ENCODE measurements at places on chromosomes 11 and 22.
A peak's percentile ranks its signal among the peaks of the same experiment; 100 is the strongest.

GRCh38 chr22:25718135-25718840 is 23.7 kb upstream of the MYO18B start:
- DNase-seq: no peak

DNA sequence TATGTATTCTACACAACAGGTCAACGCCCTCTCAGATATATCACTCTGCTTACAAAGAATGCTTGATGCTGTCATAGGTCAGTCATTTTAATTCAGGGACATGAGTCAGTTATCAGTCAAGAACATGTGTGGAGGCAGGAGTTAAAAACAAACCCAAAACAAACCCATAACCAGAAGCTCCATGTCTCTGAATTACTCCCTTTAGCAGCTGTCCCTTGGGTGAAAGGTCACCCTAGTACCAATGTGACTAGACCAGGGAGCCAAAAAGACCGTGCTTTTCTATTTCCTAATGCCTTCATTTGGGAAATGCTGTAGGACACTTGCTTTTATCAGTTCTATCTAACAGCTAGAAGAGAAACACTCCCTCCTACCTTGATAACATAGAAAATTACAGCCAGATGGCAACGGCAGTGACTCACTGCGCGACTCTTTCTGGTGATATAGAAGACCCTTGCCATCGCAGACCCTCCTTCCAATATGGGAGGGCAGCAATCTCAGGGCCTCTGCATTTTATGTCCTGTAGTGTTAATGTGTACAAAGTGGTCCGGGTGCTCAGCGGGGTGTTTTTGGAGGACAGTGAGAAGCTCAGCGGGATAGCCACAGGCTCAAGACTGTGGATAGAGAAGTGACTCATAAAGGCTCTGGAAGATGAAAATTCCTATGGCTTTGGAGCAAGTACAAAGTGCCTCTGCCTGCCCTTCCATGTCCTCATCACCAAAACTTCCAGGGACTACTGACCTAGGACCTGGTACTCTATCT is 24.8 kb downstream of the APOL5 start:
- DNase-seq: no peak

GRCh38 chr22:26429458-26430286 is 612 bp downstream of the ASPHD2 start:
- no peak for DNase-seq

DNA sequence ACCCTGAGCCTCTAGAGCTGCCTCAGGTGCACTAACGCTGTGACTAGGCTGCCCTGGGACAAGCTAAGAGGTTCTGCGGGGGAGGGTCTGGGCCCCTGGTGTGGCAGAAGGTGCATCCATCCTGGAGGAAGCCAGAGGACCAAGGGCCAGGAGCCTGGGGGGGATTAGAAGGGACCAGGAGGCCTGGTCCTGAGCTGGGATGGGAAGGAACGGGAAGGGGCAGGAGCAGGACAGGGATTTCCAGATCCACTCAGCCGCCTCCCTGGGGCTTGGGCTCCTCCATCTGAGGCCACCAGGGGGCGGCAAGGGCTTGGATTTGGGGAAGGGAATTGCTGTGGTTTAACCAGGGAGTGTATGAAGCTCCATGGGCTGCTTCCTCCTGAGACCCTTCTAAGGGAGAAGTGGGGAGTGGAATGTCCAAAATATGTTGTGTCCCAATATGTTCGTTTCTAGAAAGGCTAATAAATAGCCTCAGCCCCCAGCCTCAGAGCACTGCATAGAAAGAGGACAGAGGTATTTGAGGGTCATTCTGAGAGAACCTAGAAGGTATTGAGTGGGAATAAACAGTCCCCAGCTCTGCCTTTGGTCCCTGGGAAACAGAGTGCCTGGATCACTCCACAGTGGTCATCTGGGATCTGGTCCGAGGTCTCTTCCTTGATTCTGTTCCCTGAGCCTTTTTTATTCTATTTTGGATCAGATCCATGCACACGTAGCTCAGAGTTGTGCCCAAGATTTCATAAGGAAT is 17.4 kb upstream of the PRAME start:
- DNase-seq: peak; percentile 55

GRCh38 chr11:110860461-110860860 is 148.2 kb upstream of the ARHGAP20 start:
- no peak for DNase-seq

GRCh38 chr22:29134448-29134847 is 61.6 kb downstream of the KREMEN1 start:
- DNase-seq: no peak

- DNase-seq: no peak
These were observed 5.4 kb upstream of the TTLL1 start for GRCh38 chr22:43094551-43094950.

DNA sequence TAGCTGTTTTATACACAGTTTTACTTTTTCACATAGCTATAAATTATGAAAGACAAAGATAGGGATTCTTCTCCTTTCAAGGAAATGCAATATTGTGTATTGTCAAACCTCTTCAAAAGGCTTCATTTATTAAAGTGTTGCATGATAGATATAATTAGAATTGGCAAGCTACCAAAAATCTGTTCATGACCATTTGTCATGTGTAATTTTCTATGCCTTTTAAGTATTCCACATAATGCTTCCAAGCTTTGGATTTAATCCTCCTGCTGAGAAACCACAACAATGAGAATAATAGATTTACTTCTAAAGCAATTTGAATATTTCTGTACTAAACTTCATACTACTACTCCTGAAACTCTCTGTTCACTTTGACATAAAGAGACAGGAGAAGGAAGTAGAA is 403.2 kb upstream of the CCDC179 start:
- DNase-seq: no peak

DNA sequence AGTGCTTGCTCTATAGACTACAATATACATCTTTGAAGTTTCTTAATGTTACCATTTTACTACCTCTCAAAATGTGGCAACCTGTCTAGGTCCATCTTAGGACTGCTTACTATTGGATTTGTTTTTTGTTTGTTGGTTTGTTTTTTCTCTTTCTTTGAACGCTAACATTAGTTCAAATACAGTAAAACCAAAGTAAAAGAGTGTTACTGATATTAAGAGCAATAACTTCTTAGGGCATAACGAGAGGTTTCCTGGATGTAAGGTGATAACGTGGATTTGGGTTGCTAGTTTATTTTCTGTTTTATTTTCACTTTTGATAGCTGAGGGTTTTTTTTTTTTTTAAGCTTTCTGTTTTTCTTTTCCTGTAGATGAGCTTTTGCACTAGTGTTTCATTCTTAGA is 43.6 kb downstream of the TMEM135 start:
- no peak for DNase-seq

DNA sequence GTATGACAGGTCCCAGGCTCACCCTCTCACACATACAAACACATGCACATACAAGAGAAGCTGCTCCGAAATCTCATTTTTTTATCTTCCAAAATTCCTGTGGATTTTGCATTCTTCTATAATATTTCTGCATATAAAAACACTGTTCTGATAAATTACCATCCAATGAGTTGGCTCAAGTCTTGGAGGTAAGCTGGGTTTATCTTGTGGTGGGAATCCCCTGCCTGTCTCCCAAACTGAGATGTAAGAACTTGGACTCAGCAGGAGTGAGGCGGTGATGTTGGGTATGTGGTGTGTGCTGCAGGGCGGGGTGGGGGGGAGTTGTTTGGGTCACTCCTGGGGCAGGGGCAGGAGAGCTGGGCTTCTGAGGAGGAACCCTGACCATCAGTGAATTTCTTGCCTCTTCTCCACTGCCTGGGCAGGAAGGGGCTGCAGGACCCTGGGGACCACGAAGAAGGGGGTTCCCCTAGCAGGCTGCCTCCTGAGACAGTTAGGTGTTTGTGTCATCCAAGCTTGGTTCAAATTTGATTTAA is 6.8 kb upstream of the P2RY6 start:
- DNase-seq: no peak

DNA sequence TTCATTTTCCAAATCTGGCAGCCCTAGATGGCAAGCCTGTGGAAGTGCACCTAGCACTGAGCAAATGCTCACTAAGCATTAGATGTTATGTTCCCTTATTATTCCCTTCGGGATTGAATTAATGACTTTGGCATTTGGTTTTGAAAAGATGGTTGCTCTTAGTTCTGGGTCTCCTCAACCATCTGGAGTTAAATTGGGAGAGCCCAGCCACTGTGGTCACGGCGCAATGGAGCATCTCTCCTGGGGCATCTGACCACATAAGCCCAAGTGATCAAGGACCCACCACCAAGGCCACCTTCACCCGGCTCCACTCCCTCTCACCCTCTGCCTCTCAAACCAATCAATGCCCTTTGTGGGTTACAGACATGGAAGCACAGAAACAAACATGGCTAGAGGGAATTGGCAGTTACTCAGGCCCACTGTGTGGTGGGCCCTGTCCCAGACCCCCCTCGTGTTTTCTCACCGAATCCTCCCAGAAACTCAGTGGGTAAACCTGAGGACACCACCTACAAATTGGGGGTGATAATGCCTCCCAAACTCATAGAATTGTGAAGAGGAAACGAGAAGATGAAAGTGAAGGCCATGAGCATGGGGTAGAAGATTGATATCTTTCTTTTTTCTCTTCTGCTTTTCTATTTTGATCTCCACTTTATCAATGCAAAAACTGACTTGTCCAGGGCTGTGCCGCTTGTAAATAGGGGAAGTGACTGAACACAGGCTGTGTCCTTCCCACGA is 52.2 kb downstream of the IRAG1 start:
- DNase-seq: peak; percentile 81

DNA sequence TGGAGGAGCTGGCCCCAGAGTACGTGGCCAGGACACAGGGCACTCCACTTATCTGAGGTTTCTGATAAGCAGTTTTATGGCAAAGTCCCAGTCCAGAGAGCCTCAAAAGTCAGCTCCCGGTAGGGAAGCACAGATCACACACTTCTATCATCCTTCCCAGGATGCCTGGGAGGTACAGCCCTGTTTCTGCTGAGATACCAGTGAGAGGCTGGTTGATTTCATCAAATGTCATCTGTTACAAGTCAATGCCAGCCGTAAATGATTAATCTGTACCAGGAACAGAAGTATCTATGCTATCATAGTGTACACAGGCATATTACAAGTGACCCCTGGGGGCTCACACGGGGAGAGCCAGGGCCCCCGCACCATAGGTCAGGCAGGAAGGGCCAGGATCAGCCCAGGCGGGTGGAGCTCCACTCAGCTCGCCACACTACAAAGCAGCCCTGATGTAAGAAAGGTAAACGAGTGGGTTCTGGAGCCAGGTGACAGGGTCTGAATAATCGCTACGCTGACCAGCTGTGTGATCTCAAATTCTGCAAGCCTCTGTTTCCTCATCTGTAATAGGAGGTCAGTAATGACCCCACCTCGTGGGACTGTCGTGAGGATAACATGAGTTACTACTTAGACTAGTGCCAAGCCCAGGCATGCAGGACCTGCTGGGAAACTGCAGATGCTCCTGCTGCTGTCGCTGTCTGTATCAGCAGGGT is 17.6 kb downstream of the PLA2G6 start:
- DNase-seq: no peak

DNA sequence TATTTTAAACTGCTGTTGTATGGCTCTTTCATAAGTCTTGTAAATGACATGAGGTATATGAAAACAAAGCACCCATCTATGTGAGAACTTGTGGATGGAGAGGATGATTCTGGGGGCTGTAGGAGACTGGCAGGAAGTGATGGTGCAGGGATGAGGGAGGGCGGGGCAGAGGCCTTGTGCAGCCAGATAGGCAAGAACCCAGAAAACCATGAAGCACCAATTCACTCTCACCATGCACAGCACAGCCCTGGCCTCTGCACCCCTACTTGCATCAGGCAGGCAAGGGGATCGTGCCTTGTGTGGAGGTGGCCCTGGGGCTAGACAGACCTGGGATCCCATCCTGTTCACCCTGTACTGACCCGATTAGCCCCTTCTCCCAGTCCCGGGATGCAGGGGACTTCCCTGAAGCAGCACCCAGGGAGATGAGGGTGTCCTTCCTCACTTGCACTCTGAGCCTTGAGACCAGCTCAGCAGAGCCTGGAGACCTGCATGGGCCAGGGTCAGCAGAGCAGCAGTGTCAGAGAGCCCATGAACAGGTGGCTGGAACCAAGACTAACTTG is 85.5 kb downstream of the MORC2 start:
- DNase-seq: no peak

DNA sequence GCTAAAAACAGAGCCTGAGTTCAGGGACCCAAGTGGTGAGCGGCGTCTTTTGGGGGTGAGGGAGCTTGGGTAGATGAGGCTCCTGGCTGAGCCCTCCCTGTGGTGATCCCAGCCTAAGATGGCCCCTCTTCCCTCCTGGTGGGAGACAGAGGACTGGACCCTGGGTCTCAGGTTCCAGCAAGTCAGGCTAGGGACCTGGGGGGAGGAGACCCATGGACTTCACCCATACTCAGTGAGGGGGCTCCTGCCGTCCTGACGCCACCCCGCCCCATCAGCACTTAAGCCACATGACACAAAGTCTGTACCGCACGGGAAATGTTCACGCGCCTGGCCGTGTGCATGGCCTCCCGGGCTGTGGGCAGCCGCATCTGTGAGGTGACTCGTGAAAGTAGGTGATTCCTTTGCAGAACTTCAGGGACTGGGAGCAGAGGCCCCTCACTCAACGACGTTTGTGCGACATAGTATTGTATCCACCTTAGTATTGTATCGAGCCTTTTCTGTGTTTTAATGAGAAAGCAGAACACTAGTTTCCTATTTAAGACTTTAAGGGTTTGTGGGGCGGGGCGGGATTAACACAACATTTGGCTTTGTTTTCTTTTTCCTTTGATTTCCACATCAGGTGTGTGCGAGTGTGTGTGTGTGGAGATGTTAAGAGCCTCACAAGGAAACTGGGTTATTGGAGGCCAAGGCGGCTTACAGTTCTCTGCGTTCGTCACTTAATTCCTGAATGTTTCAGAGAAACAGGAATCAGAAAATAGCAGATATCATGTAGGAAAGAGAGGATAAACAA is 18.4 kb upstream of the TMEM191C start:
- no peak for DNase-seq

- DNase-seq: peak; percentile 95
These were observed 3.2 kb downstream of the TUBA8 start for GRCh38 chr22:18113680-18114394.

- DNase-seq: no peak
These were observed 41.5 kb upstream of the MS4A8 start for GRCh38 chr11:60657888-60658287.

- no peak for DNase-seq
These were observed 52.6 kb downstream of the ARHGAP42 start for GRCh38 chr11:100739666-100740065.

- no peak for DNase-seq
These were observed 46.2 kb downstream of the C11orf71 start for GRCh38 chr11:114354076-114354475.

GRCh38 chr22:33299245-33299956 is 241.2 kb upstream of the SYN3 start:
- peak; percentile 28 for DNase-seq

GRCh38 chr22:45638834-45639746 is 32.5 kb upstream of the ATXN10 start:
- DNase-seq: peak; percentile 88

- DNase-seq: no peak
These were observed 37.9 kb downstream of the RNF169 start for GRCh38 chr11:74786574-74786973.

- no peak for DNase-seq
These were observed 91.5 kb downstream of the CACNA1I start for GRCh38 chr22:39661842-39662685.

DNA sequence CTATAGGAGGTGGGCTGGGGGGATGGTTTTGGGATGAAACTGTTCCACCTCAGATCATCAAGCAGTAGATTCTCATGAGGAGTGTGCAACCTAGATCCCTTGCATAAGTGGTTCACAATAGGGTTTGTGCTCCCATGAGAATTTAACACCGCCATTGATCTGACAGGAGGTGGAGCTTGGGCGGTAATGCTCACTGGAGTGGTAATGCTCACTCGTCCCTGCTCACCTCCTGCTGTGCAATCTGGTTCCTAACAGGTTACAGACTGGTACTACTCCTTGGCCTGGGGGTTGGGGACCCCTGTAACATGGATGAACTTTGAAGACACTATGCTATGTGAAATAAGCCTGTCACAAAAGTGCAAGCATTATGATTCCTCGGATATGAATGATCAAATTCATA is 87.0 kb upstream of the CLNS1A start:
- DNase-seq: peak; percentile 7

Data from NB4 (cell line).